ENCODE measurements at places on chromosomes 1 and 21.

DNA sequence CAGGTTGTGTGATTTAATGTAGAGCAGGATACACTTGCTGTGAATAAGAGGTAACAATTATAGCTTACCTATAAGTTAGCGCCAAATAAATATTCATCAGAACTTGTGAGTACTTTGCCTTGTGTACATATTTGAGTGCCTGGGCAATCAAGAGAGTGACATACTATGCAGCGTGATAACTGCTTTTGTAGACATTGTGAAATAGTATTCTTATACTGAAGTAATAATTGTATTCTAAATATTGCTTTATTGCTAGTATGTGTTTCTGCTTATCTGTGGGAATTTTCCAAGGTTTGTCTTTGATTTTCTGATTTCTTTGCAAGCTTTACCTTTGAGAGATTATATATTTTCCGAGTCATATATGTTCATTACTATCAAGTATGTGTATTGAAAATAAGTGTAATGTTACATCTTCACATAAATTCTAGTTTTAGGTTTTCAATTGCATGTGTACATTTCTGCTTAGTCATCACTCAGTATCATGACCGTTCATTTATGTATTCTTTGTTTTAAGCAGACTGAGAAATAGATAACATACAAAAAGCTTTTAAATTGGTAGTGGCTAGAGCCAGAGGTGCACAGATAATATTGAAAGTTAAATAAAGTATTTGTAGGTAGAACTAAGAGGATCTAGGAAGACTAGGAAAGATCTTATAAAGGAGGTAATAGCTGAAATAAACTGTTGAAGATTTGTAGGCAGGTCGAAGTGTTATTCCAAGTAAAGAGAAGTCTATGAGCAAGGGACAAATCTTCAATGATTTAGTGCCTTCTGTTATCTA is 19.5 kb downstream of the USP25 start:
- no peak for DNase-seq

- DNase-seq, result no peak
These were observed 95.8 kb downstream of the PSMG1 start for GRCh38 chr21:39087238-39088030.

GRCh38 chr1:80194221-80194620 is 1187.7 kb upstream of the ADGRL4 start:
- DNase-seq, result no peak

DNA sequence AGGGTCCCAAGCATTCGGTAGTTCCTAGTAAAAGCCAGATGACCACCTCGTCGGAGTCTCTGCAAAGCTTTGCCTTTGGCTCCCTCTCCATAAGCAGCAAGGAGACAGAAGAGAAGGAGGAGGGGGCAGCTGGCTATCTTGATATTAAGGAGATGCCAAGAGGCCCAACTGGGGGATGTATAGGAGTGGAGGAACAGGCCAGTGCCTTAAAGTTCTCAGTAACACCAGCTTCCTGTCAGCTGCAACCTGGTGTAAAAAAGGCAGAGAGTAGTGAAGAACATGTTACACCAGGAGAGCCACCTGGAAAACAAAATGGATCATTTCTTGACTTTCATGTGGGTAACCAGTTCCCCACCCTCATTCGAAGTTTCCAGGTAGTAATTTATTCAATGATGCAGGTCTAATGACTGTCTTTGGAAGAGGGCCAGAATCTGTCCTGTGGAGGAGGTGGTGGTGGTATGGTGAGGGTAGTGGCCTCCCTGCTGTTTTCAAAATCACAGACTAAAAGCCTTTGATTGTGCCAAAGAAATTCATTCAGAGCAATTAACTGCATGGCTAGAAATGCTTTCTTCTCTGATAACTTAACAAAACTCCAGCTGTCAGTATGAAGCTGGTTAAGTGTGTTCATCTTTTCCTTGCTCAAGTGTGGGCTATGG is 27.3 kb downstream of the TMEM200B start:
- DNase-seq, result no peak
